ENCODE measurements at places on chromosomes 1 and 21.
A peak's percentile ranks its signal among the peaks of the same experiment; 100 is the strongest.

GRCh38 chr1:164557270-164557669 is 1.7 kb upstream of the PBX1 start:
- no peak for DNase-seq

- no peak for DNase-seq
Measured at GRCh38 chr1:160705742-160706141, 5.9 kb downstream of the CD48 start.

DNA sequence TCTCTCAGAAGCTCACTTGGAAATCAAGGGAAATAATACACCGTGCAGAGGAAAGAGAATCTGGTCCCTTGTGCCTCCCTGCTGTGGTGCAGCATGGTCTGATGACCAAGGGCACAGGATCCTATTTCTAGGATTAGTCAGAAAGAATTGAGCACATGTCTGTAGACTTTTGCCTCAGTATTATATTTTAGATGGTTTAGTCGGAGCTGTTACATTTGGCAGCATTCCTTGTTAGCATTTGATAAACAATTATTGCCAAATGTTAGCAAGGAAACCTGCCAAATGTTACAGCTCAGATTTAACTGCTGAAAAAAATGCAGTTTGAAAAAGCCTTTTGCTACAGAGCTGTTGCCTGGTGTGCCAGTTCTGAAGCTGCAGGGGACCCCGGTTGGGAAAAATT is 183.5 kb upstream of the DPYD start:
- peak; percentile 94 for DNase-seq

DNA sequence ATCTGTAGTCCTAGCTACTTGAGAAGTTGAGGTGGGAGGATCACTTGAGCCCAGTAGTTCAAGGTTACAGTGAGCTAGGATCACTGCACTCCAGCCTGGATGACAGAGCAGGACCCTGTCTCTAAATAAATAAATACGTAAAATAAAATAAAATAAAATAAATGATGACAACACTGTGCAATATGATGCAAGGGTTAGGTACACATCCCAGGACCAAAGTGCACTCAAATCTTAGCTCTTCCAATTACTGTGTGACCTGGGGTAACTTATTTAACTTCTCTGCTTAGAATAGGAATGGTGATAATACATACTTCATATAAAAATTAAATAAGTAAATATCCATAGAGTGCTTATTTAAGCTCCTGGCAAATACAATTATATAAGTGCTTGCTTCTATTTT is 53.5 kb downstream of the LPAR3 start:
- DNase-seq, result no peak

DNA sequence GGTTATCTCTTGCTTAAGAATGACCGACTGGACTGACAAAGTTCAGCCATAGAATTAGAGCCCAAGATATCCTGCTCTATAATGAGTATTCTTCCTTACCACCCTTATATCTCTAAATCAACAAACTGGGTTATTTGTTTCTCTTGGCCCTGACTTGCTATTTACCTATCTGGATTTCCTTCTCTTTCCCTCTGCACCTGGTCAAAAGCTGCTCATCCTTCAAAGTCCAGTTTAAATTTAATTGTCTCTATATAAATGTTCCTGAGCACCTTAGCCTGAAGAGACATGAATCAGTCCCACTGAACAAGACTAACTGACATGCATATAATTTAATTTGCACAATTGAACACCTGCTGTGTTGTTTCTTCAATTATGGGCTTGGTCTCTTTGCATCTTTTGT is 127.1 kb upstream of the KCNJ15 start:
- DNase-seq, result no peak

DNA sequence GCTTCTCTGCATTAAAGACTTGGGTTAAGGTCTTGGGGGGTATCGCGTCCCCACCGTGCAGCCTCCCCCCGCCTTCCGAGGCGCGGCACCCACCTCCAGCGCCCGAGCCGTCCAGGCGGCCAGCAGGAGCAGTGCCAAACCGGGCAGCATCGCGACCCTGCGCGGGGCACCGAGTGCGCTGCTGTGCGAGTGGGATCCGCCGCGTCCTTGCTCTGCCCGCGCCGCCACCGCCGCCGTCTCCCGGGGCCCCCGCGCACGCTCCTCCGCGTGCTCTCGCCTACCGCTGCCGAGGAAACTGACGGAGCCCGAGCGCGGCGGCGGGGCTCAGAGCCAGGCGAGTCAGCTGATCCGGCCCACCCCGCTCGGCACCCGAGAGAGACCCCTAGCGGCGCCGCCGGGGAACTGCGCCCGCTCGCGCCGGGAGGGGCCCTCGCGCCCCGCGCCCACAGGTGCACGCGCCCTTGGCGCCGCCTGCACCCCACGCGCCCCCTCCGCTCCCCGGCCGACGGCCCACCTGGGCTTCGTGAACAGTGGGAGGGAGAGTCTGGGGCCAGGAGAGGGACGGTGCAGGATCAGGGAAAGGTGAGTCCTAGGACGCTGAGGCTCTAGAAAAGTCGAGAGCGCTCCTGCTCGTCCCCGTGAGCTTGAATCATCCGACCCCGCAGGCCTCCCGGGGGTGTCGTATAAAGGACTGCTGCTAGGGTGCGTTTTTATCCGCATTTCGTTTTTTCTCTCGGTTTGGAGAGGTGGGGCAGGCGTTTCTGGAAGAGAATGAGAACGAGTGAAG is at the start of gene APP:
APP (minus strand) TSS at position 300 of the 787 bp plus-strand sequence; CDS start at position 150, 150 bp downstream.
- peak; percentile 81 for DNase-seq

DNA sequence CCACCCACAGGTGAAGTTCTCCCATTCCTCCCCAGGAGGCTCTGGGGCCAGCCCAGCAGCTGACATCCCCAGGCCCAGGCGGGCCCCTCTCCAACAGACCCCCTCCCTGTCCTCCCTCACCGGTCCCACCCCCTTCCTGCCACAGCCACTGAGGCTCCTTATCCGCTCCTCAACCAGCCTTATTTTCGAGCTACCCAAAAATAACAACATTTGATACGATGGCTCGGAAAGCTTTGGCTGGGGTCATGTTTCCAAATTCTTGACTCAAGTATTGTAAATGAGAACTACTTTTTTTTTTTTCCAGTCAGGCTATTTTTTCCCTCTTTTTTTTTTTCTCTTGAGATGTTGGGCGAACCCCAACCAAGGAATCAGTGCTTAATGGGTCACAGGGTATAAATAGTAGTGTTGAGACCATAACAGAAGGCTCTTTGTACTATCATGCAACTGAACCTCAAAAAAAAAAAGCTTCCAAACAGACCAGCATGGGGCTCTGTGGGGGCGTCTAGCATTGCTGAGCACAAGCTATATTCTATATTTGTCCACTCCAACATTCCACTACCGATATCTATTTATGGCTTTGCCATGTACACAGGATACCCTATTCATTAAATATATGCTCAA is 27.2 kb downstream of the IRF2BP2 start:
- DNase-seq, result peak; percentile 58

GRCh38 chr1:230080822-230081221 is 13.8 kb downstream of the GALNT2 start:
- no peak for DNase-seq

DNA sequence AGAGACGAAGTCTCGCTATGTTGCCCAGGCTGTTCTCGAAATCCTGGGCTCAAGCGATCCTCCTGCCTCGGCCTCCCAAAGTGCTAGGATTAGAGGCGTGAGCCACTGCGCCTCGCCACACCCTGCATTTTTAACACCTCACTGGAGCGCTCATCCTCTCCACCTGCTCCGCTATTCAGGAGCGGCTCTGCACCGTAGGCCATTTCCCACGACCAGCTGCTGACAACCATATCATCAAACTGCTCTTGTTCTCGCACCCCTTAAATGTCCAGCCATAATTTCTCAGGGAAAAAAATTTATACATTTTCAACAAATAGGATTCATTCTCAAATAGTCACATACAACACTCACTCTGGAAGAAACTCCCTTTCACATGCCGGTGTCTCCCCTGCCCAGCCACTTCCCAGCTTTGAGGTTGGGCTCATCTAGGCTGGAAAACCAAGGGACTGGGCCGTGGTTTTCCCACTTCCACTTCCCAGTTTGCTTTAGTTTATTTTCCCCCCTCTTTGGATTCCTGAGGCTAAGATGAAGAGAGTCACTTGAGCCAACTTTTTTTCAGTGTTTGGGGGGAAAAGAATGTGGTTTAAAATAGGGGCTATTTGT is 639 bp upstream of the IPO9 start:
- no peak for DNase-seq

- DNase-seq, result peak; percentile 91
Measured at GRCh38 chr1:101238681-101239094, 1.9 kb downstream of the S1PR1 start.

DNA sequence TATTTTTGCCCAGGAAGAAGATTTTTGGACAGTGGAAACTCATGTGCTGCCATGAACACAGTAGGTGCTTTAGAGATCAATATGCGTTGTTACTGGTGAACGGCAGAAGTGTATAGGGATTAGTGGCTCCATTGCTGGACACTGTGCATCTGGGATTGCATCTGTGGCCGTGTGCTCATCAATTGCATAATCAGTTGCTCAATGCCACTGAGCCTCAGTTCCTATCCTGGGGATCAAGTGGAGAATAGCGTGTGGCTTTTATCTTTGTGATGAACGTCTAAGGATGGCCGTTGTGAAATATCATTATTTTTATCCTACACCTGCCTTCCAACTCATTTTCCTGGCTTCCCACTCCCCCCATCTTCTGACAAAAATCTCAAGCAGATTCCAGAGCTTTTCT is 5.4 kb downstream of the TNN start:
- DNase-seq, result peak; percentile 9

GRCh38 chr1:198201956-198202784 is 45.4 kb downstream of the NEK7 start:
- DNase-seq, result no peak

DNA sequence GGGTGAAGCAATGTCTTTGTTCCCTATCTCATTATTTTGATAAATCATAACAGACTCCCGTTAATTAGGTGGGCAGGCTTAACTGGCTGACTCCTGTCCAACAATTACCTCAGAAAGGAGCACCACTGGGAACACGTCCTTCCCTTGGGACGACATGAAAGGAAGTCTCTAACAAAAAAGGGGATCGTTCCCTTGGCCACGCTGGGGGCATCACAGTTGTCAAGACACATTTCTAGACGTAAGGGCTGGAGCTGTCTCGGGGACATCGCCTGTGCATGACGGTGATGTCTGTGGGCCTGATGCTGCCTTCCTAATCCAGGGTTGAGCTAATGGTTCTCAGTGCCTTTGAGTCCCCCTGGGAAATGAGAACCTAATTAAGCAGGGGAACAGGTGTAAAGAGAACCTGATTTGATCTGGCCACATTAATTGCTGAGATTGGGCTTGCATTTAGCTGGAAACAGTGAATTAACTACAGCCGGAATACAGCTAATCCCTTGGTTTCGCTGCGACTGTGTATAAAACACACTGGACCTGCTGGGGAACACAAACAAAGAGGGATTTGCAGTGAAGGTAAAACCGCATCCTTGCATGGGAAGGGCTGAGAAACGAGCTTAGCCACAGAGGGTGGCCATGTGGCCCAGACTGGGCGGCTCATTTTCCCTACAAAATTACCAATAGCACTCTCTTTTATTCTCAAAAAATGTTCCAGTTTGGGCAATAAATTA is 111.8 kb downstream of the MRPS6 start:
- DNase-seq, result no peak

All from choroid plexus epithelial cell (primary cell).